ENCODE measurements at places on chromosomes 4 and X. TPM values are rescaled to one million over a fixed set of nuclear protein-coding genes. Genes with fewer than 3 reads are reported as not detected.

- peak; percentile 71 for DNase-seq
These were observed 6.5 kb downstream of the FATE1 start for GRCh38 chrX:151722241-151722846.

Gene ASB9
- total RNA-seq, result 20.6 TPM

DNA sequence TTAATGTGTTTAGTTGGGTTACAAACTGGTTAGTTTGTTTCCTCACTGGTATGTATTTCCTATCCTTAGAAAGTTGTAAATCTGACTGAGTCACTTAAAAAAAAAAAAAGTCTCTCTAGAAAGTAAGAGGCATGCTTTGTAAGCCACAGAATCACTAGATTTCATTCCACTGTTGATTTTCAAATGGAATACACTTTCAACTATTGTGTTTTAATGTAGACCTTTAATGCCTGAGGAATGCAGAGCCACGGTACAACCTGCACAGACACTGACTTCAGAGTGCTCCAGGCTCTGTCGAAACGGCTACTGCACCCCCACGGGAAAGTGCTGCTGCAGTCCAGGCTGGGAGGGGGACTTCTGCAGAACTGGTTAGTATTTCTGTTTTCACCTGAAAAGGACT lies 88.6 kb downstream of the HHIP start:
- DNase-seq, result no peak

Gene TKTL1
- not detected for total RNA-seq

Measured in stomach (tissue), 19 donors.